CD4-positive, alpha-beta memory T cell (primary cell): ENCODE measurements at places on chromosomes 7 and 10. TPM values are rescaled to one million over a fixed set of nuclear protein-coding genes. Genes with fewer than 3 reads are reported as not detected.
A peak's percentile ranks its signal among the peaks of the same experiment; 100 is the strongest.

- no peak for DNase-seq
Observed at GRCh38 chr7:113722006-113722405, 196.8 kb downstream of the PPP1R3A start.

DNA sequence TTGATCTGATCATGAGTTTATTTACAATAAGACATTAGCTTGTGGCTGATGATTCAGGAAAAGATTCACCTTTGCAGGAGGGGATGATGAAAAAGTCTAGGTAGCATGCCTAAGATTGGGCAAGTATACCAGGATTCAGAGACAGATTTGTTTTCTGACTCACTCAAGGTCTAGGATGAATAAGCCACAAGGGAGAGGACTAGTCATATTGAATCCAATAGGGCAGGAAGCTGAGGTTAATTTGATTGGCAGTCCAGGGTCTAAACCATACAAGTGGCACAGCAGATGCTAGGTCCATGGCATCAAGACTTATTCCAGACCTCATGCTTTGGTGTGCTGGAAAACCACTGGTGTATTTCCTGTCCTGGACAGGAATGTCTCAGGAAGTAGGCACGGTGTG, 1133.4 kb downstream of the XPNPEP1 start:
- DNase-seq: no peak

GRCh38 chr7:45343746-45344145, 186.2 kb downstream of the RAMP3 start:
- DNase-seq: no peak

GRCh38 chr10:12999849-13000248, 1.7 kb downstream of the CCDC3 start:
- no peak for DNase-seq

DNA sequence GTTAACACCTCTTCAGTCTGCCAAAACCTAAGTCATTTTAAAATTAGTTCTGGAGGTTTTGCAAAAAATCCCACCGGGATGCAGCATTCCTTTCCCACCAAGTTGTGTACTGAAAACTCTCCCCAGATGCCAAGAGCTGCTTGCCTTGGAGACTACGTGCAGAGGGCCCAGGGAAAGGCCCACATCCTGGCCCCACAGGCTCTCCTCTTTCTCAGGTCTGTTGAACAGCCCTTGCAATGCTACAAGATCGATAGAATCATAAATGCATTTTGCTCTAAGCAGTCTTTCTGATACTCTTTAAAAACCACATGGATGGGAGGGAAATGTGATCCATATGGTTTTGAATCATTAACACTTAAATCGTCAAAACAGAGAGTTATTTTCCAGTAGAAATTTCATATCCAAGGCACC, 126.7 kb upstream of the ZMIZ1 start:
- DNase-seq: no peak

DNA sequence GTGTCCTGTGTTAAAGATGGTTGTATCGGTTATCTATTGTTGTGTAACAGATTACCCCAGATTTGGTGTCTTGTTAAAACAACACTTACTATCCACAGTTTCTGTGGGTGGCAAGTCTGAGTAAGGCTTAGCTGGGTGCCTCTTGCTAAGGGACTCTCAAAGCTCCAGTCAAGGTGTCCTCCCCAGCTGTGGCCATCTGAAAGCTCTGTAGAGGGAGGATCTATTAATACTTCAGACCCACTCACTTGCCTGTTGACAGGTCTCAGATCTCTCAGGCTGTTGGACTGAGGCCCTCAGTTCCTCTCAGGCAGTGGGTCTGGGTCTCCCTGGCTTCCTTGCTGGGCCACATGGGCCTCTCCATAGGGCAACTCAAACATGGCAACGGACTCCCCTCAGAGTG, 19.6 kb downstream of the ARID5B start:
- DNase-seq: no peak

DNA sequence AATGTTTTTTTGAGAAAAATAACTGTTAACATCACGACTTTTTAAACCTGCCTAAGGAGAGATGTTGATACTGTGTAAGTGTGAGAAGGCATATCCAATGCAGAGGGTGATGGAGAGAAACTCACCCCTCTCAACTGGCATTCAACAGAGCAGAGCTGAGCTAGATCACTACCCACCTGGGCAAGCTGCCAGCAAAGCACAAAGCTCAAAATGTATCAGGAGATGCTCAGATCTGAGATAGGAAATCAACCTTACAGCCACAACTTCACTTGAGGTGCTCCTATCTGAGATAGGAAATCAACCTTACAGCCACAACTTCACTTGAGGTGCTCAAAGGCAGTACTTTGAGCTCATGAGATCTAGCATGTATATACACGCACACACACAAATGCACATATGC, 151.5 kb upstream of the PDE1C start:
- no peak for DNase-seq

- DNase-seq: no peak
Observed at GRCh38 chr7:101633511-101633910, 4.4 kb upstream of the MYL10 start.

GRCh38 chr10:90327611-90328010, 530.2 kb downstream of the HTR7 start:
- no peak for DNase-seq

- no peak for DNase-seq
Observed at GRCh38 chr7:43248961-43249822, 136.7 kb downstream of the HECW1 start.

DNA sequence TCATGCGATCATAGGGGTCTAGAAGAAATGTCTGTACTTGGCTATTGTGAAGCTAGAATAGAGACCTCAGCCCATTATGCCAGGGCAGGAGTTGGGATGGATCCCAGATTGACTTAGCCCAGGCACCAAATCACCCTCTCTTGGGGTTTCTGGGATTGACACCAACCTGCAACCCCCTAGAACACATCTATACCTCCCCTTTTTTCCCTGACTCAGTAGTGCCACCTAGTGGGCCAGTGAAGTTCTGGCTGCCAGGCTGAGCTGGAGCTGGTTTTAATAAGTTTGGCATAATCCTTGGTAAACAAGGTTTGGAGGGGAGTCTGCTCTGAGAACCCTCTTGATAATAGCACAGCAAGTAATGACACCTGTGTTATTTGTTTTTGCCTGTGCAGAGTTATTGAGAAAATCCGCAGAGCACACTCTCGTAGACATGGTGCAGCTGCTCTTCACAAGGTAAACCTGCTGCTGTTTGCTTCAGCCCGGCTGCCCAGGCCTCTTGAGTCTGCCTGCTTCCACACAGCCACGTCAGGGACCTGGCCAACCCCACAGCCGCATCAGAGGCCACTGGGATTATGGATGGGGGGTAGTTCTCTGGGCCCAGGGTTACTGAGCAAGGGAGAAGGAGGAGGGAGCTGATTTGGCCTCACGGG, 43.3 kb upstream of the NFKB2 start:
- peak; percentile 70 for DNase-seq

DNA sequence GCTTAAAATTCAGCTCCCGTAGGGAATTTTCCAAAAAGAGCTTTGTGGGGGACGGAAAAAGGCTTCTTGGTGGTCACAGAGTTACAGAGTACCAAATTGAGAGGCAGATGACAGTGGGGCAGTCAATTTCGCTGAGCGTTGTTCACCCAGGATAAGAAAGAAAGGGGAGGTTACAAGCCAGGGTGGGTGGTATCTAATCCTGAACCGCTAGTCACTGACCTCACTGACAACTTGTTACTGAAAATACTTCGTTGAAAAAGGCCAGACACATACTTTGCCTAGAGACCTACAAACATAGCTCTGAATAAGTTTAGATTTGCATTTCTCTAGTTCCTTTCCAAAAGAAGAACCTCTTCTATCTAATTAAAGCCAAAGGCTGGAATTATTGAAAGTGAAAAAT, at the start of gene CTNNA3:
CTNNA3 (minus strand) TSS at position 167 of the 400 bp plus-strand sequence.
- no peak for DNase-seq

DNA sequence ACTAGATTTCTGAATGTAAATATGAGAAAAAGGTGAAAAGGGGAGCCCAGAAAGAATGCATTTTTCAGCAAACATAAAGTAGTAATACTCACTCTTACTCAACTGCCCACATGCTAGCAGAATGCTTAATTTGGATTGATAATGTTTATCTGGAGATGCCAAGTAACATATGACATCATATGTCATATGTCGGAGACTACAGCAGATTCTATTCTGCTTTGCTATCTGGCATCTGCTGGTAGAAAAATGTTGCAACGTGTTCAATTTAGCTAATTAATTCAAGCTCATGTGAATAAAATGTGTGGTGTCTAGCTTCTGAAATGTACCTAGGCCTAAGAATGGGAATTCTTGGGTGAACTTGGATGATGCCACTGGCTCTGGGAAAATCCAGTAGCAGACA, 4.5 kb downstream of the BBIP1 start:
- DNase-seq: no peak

DNA sequence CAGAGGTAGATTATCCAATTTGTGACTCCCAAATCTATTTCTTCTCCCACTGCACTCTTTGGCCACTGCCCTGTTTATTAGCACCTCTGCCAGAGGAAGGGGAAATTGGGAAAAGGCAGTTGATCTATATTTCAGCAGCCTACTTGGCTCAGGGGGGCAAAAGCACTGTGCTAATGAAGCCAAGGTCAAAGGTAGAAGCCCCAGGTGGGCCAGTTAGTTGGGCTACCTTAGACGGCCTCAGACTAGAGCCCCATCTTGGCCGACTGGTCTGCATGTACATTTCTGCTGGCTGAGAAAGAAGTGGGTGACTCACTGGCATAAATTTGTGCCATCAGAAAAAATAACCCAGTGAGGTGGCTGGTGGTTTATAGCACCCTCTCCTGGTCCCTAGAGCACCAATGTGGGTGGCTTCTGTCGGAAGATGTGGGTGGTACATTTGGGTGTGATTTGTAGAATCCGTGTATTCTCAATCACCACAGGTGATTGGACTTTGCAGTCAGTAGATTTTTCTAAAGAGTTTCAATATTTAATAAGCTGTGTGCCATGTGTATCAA, 293.3 kb upstream of the MKI67 start:
- DNase-seq: no peak

DNA sequence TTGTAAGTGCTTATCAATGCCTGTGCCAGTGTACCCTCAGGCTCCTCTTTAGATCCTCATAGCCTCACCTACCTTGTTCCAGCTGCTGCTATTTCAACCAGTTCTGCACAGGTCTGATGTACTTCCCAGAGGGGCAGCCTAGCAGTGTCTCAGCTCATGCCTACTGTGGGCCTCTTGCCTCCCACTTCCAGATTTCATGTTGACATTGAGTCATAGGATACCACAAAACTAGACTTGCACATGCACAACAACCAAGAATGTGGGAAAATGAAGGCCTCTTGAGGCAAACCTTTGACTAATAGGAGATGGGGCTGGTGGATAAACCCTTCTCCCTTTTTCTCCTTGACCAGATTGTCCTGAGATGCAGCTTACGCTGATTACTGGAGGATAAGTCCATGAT, 31.0 kb downstream of the PON3 start:
- DNase-seq: no peak

- DNase-seq: no peak
Observed at GRCh38 chr10:66239062-66239461, 686.8 kb upstream of the LRRTM3 start.

GRCh38 chr10:129683519-129683918, 216.5 kb downstream of the MGMT start:
- DNase-seq: no peak

- DNase-seq: peak; percentile 96
Observed at GRCh38 chr7:139095194-139095659, 14.3 kb downstream of the ZC3HAV1 start.

- no peak for DNase-seq
Observed at GRCh38 chr7:156019776-156020565, 207.7 kb upstream of the SHH start.

- no peak for DNase-seq
Observed at GRCh38 chr7:147276783-147277370, 1160.3 kb downstream of the CNTNAP2 start.

DNA sequence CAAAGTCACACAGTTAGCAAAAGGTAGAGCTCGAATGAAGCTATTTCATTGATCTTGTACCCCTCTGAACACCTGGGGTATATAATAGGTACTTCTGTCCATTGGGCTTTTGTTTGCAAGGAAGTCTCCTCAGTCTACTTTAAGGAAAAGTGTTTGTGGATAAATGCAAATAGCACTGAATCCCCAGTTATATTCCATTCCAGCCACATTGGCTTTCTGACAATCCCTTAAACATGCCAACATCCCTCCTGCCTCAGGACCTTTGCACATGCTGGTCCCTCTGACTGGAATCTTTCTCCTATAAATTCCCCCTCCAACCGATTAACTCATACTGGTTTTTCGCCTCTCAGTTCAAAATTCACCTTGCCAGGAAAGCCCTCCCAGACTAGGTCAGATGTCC, 17.1 kb downstream of the DUSP5 start:
- DNase-seq: no peak

- no peak for DNase-seq
Observed at GRCh38 chr10:120641695-120642094, 184.7 kb downstream of the PLPP4 start.

DNA sequence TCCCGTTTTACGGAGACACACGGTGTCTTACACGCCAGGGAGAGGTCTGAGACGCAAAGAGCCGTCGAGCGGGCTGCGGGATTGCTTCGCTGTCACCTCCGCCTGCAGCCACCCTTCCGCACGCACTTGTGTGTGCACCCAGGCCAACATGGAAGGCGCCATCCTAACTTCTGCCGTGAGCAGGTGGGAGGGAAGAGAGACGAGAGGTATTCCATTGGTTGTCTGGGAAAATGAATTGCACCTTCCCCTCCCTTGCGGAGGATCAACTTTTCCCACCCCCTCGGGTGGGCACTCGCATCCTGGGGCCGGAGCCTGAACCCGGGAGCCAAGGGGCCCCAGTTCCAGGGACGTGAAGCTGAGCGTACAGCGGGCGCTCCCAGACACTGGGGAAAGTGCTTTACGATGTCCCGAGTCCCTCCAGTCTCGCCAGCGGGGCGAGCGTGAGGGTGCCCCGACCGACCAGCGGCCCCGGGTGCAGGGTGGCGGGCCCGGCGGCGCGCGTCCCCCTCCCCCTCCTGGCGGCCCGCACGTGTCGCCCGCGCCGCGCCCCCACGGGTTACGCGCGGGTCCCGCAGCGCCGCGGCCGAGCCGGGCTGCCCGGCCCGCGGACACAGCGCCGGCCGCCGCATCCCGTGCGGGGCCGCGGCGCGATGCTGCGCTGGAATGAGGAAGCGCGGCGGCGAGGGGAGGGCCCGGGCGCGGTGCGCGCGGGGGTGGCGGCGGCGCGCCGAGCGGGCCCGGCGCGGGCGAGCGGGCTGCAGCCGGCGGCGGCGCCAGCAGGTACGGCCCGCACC, 984 bp upstream of the IKZF1 start:
- DNase-seq: no peak

TFR2 gene
- 6.2 TPM for total RNA-seq

PNLIPRP3 gene
- total RNA-seq: not detected

H2BK1 gene
- 6.9 TPM for total RNA-seq

OR2A42 gene
- total RNA-seq: not detected

AKR1C2 gene
- total RNA-seq: not detected

MMD2 gene
- total RNA-seq: not detected
